ENCODE measurements at places on chromosomes 2 and 18.
A peak's percentile ranks its signal among the peaks of the same experiment; 100 is the strongest.

DNA sequence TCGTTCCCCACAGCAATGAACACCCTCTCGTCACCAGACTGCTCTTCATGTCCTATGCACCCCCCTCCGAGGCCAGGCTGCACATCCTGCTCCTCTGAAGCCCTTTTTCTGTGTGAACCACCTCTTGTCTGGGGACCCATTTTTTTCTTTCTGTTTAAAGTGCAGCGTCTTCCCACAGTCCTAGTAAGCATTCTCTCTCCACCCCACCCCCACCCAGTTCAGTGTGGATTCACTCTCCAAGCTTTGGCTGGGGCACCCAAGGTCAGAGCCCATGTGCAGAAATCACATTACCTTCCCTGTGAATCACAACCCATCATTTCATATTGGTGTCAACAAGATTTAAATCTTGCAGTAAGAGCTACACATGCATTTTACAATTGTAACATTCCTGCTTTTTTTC, 26.4 kb upstream of the PKDCC start:
- no peak for DNase-seq

DNA sequence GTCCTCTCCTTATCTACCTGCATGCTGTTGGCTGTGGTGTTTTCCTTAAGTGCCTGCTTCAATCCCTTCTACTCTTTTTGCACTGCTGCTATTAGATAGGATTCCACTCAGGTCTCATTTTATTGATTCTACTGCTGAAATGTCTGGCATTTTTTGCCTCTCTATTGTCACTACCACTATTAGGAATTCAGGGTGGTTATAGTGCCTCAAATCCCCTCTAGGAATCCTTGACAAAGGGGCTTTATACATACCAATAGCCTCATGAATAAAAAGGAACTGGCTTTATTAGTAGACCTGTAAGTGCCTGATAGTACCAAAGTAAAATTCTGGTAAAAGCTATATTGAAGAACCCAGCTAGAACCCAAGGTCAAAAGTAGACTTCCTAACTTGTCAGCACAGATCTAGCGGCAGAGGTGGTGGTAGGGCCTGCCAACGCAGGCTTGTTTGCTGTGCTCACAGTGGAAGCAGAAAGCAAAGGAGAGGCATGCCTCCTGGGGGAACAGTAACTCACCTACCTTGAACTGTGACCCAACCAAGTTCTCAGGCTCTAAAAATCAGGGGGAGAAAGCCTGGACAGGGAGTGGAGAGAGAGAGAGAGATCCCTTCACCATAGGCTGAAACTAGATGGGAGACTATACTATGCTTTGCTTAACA, 200.8 kb downstream of the RAB3GAP1 start:
- no peak for DNase-seq

DNA sequence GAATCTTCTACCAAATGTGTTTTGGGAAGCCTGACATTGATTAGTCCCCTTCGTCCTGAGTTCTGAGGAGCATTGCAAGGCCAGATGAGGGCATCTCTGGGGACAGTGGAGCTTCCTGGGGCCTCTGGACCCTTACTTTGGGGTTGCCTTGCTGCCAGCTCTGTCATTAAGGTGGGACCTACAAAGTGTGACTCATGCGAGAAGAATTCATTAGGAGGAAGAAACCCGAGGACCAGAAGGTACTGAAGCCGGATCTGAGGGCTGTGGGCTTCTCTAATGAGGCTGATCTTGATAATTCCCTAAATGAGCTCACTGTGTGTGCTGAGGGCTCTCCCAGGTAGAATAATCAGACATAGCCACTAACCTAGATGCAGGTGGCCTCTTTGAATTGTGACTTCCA, 695 bp upstream of the SCYGR2 start:
- DNase-seq: no peak

- no peak for DNase-seq
Measured at GRCh38 chr2:198314559-198315153, 510.3 kb downstream of the PLCL1 start.

- no peak for DNase-seq
Measured at GRCh38 chr18:47184419-47185050, 8.4 kb upstream of the IER3IP1 start.

- DNase-seq: peak; percentile 57
Measured at GRCh38 chr2:230974096-230974913, 21.6 kb upstream of the SPATA3 start.

GRCh38 chr2:164766216-164766953, 75.2 kb downstream of the COBLL1 start:
- DNase-seq: no peak

DNA sequence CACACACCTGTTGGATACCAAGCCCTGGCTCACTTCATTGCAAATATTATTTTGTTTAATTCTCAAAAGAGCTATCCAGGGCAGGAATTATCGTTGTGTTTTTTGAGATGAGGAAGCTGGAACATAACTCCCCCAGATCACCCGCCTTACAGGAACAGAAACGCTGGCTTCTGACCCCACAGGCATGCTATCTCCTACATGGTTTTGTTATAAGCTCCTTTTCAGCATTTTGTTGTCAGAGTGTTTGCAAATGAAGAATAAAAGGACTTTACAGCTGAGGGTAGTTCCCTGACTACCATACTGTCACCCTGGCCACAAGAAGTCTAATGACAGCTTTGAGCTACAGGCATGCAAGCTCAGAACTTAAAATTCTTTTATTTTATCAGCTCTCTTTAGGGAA, 62.0 kb upstream of the MRPS9 start:
- no peak for DNase-seq

DNA sequence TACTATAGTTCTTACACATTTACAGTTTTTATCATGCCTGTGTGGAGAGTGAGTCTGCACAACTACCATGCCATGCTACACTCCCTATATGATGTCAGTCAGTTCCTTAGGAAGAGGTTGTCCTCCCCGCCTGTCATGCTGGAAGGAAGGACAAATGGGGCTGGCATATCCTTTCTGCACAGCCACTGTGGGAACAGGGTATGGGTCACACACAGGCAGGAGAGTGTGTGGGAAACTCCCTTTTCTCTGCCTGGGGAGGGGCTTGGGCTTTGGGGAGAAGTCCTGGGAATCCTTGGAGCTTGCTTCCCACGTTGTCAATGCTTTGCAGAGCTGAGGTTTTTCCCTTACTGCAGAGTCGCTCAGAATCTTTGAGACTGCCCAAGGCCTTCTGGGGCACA, 232.1 kb downstream of the PRKCE start:
- no peak for DNase-seq

DNA sequence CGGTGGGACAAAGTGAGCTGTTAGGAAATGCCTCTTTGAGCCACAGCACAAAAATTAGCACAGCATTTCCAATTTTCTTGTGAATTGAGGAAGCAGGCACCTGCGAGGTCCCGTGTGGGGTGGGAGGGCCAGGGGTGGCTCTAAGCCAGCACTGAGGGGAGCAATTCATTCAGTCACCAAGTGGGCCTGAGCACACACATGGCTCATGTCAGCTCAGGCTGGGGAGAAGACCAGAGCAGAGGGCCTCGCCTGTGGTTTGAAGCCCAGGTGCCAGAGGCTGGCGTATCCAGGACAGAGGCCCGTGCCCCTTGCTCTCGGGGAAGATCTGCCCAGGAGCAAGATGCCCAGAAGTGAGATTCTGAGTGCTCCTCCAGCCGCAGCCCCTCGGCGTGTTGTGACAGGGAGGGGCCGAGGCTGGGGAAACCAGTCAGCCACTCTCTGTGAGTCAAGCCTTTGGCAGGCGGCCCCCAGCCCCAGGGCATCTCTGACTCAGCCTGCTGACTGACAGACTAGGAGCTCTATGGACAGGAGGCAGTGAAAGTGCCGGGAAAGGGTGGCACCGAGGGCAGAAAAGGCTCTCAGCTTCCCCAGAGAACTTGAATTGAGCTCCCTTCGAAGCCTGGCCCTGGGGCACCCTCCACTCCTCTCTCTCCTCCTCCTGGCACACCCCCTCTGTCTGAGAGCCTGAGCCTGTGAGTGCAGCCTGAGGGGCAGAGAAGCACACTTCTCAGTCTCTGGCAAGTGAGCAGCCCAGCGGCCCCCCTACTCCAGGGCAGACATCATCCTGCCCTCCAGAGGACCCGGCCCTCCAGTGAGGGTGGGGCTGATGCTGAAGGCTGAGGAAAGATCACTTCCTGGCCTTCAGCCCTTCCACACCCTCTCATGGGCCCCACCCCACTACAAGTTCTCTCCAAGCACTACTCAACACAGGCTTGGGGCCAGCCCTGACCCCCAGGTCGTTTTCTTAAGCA, 32.3 kb downstream of the CYP26B1 start:
- no peak for DNase-seq

- no peak for DNase-seq
Measured at GRCh38 chr2:41521211-41521610, 526.6 kb upstream of the PKDCC start.

- DNase-seq: no peak
Measured at GRCh38 chr2:176118601-176119339, 2.2 kb downstream of the HOXD10 start.

- no peak for DNase-seq
Measured at GRCh38 chr2:26710743-26711456, 18.4 kb downstream of the KCNK3 start.

DNA sequence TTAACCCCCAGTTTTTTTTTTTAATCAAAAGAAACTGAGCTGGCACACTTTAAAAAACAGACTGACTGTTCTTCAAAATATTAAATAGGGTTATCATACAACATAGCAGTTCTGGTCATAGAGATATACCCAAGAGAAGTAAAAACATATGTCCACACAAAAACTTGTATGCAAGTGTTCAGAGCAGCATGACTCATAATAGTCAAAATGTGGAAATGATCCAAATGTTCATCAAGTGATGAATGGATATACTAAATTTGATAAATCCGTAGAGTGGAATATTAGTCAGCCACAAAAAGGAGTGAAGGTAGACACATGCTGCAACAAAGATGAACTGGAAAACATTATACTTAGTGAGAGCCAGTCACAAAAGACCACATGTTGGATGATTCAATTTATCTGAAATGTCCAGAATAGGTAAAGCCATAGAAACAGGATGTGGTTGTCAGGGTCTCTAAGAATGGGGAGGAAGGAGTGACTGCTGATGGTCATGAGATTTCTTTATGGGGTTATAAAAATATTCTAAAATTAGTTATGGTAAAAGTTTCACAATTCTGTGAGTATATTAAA, 5.1 kb downstream of the SMIM21 start:
- DNase-seq: no peak

GRCh38 chr2:65377556-65378192, 54.7 kb downstream of the SPRED2 start:
- DNase-seq: no peak

- DNase-seq: no peak
Measured at GRCh38 chr2:172084395-172084644, 987 bp upstream of the DLX1 start.

- DNase-seq: no peak
Measured at GRCh38 chr2:3557639-3558204, 411 bp downstream of the RNASEH1 start.

DNA sequence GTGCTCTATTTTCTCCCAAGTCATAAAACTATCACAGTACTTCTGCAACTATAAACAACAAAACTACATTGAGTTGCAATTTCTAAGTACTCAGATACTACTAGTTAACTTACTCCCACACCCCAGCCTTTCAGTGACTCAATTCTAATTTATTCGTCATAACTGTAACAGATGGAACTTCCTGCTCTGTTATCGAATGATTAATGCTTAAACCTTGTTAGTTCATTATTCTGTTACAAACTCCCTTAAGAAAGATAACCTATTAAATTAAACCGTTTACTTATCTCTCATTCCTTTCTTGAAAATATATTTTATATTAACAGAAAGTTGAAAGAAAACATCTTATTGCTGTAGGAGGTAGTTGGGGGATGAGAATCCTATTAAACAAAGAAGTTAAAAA, 17.0 kb downstream of the TNFAIP6 start:
- no peak for DNase-seq

GRCh38 chr2:84071050-84071449, 388.0 kb downstream of the SUCLG1 start:
- no peak for DNase-seq

DNA sequence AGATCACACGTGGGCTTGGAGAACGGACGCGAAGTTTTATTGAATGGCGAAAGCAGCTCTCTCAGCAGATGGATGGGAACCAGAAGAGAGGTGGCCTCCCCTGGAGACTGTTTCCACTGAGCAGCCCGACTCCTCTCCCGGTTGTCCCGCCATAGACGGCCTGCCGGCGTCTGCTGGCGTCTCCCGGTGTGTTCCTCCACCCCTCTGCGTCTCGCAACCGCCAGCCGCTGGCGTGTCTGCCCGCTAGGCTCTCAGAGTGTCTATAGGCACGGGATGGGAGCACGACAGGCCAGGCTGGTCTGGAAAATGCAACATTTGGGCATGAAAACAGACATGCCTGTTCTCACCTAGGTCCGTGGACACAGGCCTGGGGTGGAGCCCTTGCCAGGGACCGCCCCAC, 366.7 kb upstream of the SOX11 start:
- DNase-seq: no peak

DNA sequence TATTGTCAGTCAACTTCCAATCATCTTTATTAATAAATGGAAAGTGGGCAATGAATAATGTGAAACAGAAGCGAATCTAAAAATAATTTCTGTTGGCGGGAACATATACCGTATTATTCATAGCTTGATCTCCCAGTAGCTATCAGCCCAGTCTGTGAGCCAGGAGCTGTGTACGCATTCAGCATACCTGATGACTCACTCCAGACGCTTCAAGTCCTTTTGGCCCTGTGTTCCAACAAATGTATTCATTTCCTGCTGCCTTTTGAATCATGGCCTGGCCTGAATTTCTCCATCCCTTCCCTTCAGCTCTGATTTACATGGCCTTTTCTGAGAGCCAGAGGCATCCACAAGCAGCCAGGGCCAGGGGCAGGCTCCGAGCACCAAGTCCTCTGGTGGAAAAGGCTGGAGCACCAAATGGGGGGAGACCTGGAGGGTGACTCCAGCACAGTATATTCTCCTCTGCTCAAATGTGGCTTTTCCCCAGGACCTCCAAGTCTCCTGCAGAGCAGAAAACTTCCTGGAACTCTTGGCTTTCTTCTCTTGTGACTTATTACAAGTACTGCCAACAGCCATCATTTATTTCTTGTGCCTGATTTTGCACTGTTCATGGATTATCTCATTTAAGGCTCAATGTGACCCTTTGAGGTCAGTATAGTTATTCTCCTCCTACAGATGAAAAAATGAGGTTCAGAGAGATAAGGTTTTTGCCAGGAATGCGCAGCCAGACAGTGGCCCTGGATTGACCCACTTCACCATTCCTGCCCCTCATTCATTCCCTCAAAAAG, 108.7 kb downstream of the EN1 start:
- DNase-seq: no peak

DNA sequence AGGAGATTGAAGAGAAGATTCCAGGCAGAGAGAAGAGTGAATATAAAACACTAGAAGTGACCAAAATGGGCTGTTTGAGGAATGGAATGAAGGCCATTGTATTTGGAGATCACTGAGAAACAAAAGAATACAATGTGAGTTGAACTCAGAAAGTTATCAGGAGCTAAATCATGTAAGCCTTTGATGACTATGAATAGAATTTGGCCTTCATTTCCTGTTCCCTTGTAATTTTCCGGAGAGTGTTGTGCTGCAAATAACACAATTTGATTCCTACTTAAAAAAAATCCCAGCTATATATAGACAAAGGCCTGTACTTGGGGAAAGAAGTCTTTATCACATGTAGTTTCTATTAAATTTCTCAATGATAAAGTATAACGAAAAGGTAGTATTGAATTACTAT, 33.7 kb upstream of the KYNU start:
- no peak for DNase-seq

GRCh38 chr2:95185197-95185596, 19.6 kb downstream of the ZNF2 start:
- DNase-seq: no peak

- no peak for DNase-seq
Measured at GRCh38 chr2:189446780-189447179, 5.5 kb downstream of the WDR75 start.

All from T-helper 9 cell (primary cell).